GM23338 (cell line): ENCODE measurements at places on chromosomes 11 and 22.

DNA sequence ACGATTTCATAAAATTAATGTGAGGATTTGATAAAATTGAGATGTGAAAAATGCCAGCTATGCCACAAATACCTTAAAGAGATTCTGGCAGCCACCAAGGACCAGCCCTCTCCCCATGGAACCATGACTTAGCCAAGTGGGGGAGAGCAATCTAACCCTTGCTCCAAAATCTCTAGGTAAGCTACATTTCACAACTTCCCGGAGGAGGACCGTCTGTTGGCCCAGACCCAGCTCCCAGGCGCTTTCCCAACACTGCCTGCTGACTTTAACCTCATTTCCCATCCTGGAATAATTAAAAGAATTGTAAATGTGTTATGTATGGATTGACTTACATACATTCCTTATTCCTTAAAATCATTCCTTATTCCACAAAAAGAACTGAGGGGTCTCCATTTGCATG lies 47.5 kb upstream of the TENM4 start:
- DNase-seq, result no peak

DNA sequence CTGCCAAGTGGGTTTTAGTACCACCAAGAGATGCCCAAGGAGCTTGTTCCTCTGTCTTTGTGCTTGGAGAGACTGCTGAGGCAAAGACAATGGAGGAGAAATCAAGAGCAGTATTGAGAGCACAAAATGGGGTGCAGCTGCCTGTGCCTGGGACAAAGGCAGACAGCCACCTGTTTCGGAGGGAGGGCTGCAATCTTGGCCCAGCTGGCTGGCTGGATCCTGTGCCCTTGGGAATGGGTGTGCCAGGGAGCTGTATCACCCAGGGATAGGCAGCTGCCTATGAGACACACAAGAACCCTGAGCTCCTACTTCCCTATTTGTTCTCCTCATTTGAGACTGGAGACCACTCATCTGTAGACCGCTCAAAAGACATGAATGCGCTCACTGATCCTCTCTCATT lies 23.3 kb upstream of the CHRM4 start:
- no peak for DNase-seq

DNA sequence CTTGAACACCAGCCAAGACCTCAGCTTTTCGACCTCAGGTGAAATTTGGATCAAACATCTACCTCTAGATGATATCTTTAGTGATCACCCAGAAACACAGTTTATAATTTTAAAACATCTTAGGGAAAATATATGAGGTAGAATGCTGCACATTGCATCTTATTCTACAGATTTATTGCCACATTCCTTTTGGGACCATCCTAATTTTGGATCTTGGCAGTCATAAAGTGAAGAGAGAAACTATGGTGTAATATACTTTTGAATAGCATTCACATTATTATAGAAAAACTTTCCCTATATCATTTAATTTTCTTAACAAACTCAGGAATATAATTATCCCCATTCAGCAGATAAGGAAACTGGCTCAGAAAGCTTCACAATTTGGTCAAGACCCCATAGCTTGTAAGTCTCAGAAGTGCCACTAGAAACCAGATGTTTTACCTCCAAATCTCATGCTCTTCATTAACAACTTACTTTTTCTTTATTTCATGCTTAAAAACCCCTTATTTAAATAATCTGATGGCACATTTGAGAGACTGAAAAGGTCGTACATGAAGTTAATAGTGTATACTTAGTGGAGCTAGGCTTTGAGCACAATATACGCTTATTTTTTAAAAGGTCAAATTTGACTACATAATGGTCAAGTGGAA lies 199.2 kb upstream of the CTSC start:
- no peak for DNase-seq

DNA sequence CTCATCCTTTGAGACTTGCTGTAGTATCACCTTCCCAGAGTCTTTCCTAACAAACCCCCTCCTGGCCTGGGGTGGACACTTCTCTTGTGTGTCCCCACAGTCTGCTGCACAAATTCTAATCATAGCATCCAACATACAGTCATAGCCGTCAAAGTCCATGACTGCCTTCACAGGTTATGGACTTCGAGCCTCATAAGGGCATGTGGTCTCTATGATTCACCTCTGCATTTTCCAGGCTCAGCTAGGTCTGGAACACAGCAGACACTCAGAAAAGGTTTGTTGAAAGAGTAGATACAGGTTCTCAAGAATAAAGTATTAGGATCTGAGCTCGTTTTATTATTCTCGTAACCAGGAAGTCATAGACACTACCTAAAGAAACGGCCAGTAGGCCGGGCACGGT lies 13.2 kb upstream of the SCUBE2 start:
- DNase-seq, result no peak

GRCh38 chr11:118114266-118114665 lies 27.5 kb upstream of the SMIM35 start:
- DNase-seq, result no peak

DNA sequence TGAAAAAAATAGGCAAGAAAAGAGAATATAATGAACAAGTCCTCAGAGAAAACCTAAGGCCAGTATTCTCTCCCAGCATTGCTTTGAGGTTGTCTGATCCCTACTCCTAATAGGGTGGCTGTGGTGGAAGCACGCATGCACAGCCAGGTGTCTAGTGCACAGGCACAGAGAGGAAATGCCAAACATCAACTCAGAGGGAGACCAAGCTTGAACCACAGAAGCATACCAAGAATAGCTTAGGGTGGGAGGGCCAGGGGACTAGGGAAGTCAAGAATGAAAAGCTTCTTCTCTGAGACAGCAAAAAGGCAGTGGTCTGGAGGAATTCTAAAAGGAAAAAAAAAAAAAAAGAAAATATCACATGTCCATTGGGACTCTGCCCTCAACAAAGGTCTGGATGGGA lies 244.1 kb upstream of the API5 start:
- no peak for DNase-seq

DNA sequence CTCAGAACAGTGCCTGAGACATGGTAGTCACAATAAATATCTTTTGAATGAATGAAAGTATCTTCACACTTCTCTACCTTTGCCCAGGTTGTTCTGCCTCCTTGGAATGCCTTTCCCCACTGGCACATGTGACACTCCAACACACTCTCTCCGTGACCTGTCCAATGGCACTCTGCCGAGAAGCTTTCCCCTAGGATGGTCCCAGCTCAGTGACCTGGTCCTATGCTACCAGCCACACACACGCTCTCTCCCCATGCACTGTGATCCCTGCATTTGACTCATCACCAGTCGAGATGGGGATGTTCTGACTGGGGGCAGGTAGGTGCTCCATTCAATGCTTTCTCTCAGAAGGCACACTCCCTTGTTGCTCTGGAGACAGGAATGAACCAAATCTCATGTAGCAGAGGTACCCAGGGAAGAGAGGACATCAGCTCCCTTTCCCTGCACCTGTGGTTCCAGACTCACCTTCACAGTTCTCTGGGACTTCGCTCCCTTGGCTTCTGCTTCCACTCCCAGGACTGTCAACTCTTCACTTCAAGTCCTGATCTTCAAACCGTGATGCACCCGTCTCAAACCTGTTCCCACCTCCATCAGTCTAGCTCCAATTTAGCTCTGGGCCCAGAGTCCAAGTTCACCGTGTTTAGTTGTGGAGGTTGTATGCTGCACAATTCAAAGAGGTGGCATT lies 30.7 kb upstream of the LMO1 start:
- no peak for DNase-seq

GRCh38 chr11:48141475-48142122 lies 75.0 kb upstream of the OR4B1 start:
- DNase-seq, result no peak

DNA sequence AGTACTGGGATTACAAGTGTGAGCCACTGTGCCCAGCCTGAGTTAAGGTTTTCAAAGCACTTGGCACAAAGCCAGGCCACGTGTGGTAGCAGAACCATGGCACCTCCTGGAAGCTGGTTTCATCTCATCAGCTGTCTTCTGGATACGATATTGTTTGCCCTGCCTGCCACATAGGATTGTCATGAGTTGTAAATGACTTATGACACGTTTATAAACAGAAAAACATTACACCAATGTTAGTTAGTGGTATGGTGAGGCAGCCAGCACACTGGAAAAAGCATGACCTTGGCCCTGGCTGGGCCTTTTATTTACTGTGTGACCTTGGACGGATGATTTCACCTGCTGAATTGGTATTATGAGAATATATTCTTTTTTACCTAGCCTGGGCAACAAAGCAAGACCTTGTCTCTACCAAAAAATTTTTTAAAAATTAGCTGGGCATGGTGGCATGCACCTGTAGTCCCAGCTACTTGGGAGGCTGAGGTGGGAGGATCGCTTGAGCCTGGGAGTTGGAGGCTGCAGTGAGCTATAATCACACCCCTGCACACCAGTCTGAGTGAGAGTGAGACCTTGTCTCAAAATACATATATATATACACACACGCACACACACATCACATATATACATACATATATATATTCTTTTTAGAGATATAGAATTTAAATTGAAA lies 24.0 kb upstream of the MYH9 start:
- DNase-seq, result no peak
